CD4-positive, alpha-beta T cell (primary cell): ENCODE measurements at places on chromosomes 4 and X. TPM values are rescaled to one million over a fixed set of nuclear protein-coding genes. Genes with fewer than 3 reads are reported as not detected.
A peak's percentile ranks its signal among the peaks of the same experiment; 100 is the strongest.

- DNase-seq: no peak
Measured at GRCh38 chr4:1207603-1208265, 35.4 kb upstream of the SPON2 start.

DNA sequence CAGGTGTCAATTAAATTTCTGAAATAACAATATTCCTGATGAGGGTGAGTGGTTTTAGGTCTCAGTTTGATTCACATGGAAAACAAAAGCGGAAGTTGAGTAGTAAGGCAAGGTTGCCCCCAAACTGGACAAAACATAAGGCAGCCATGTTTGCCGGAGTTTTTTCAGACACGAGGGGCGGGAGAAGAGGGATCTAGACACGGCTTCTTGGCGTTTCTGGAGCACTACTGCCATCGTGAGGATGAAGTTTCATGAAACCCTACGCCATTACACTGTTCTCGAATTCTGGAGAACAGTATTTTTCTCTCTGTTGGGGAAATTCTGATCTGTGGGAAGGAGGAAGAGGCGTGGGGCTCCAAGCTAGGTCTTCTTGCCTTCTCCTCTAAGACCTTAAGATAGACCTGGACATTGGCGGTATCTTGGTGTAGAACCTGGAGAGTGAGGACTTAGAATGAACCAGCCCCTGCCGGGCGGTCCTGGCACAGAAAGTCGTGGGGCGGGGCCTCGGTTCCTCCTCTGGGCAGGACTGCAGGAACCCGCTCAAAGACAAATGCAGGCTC is 160.3 kb downstream of the OR13H1 start:
- peak; percentile 94 for DNase-seq

- DNase-seq: no peak
Measured at GRCh38 chr4:52979020-52979419, 116.9 kb downstream of the RASL11B start.

DNA sequence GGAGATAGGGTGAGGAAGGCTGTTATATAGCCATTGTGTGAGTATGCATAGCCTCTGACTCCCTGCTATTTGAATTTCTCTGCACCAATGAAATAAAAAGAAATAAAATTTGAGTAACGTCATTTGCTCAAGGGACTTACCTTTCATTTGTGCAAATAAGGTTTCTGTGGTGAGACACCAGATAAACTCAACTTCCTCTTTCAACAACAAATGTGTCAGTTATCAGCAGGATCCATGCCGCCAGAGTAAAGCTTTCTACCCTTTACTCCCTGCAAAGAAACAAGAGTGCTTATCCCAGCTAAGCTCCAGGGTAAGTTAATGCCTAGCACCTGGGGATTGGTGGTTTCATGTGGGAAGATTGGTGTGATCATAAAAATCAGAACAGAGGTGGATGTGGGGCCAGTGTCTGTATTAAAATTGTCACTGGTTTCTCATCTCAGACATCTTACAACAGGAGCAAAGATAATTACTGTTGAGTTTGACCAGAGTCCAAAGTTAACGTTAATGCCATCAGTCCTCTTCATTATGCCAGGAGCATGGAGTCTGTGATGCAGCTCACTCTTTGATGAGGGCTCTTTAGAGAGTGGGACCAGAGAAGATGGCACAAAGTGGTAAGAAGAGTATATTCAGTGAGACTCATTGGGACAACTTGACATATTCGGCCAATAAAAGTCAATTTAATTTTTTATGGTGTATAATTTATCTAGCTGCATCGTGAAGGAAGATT is at the start of gene P2RY10:
Gene P2RY10 (plus strand): TSS at position 206 of the 727 bp plus-strand sequence. CDS start 15,130 bp downstream, outside the sequence.
- peak; percentile 30 for DNase-seq

Gene CXCL8
- 9.9 TPM for total RNA-seq

GRCh38 chr4:82901183-82901718 is 716 bp downstream of the THAP9 start:
- DNase-seq: no peak

Gene RAB9B
- not detected for total RNA-seq

DNA sequence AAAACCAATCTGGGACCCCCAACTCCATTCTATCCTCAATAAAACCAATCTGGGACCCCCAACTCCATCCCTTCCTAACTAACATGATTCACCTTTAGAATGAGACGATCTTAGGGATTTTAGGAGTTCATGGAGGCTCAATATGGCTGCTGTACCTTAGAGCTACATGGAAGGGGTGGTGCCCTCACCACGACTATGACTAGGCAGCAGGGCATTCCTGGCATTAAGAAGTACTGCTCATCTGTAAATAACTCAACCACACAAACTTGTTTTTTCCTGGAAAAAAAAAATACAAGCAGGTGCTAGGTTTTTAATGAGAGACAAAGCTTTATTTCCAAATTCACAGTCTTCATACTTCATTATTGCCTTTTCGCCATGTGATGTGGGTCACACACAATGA is 346.5 kb upstream of the FAT1 start:
- DNase-seq: no peak

DNA sequence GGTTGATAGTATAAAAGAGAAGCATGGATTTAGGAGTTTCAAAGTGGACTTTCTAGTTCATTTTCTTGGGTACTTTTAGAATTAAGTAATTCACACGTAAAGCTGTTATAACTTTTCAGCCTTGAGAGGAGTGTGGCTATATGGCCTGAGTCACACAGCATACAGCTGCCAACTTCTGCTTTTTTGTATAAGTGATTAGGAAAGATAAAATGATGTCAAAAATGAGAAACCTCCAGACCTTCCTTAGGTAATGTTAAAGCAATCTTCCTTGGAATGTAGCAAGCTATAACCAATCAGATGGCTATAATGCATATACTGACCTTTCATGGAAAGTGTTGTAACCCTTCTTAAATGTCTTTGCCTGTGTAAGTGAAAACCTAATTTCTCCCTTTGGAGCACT is 39.2 kb downstream of the RAB40AL start:
- DNase-seq: no peak

- DNase-seq: no peak
Measured at GRCh38 chr4:174532445-174532844, 10.2 kb upstream of the HPGD start.

- peak; percentile 6 for DNase-seq
Measured at GRCh38 chrX:119398587-119398973, 556 bp upstream of the SLC25A43 start.

DNA sequence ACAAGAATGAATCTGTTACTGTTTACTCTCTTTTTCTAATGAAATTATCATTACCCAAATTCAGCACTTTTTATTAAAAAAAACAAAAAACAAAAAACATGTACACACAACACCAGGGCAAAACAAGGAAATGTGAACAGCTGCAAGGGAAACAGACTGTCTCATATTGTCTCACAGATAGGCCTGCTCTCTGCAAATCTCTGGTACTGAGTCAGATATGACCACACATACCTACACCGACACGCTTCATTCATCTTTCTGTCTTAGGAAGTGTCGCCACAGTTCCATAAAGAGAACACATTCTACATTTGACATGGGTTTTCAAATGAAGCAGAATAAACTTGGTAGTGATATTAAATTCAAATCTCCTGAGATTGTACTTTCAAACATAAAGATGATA is 92.2 kb upstream of the GPR34 start:
- DNase-seq: no peak

Gene ALB
- total RNA-seq: 0.47 TPM

- DNase-seq: peak; percentile 76
Measured at GRCh38 chr4:112321776-112322684, 24.9 kb downstream of the ALPK1 start.

DNA sequence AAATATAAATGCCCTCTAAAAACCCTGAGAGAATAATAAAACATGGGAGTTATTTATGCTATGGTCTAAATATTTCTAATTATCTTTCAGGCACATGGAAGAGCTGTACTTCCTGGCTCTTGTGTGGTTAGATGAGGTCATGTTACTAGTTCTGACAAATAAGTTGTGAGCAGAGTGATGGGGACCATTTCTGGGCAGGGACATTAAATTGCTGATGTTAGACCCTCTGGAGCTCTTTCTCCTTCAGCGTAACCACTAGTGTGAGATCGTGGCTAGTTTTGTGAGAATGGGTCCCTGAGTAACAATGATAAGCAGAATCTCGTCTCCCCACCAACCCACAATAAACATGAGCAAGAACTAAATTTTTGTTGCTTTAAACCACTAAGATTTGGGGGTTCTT is 108.0 kb downstream of the MAML3 start:
- no peak for DNase-seq

DNA sequence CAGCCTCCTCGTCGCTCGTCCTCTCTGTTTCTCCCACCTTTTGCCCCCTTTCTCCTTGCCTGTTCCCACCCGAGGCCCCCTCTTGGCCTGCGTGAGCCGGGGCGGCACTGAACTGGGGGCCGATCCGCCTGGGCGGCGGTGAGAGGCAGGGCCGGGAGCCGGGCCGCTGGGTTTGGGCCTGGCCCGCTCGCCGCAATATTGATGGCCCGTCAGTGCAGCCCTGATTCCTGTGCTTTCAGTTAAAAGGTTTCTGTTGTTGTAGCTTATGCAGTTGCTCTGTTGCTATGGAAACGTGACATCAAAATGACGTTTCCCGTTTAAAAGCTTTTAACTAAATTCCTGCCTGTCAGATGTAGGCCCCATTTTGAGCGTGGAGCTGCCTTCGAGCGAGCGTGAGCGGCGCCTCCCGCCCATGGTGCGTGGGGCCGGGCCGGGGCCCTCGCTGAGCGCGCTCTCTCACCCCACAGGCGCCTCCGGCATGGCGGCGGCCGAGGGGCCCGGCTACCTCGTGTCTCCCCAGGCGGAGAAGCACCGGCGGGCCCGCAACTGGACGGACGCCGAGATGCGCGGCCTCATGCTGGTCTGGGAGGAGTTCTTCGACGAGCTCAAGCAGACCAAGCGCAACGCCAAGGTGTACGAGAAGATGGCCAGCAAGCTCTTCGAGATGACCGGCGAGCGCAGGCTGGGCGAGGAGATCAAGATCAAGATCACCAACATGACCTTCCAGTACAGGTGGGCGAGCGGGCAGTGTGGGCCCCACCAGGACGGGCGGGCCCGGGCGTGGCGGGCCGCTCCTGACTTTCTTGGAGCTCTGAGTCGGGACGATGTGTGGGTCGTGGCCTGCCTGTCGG is at the start of gene MSANTD1:
Gene MSANTD1 (plus strand): TSS at position 349 of the 851 bp plus-strand sequence. CDS start 64 bp downstream, at position 413.
- DNase-seq: no peak

- DNase-seq: no peak
Measured at GRCh38 chrX:72712094-72712755, 1.9 kb downstream of the PHKA1 start.
